ENCODE measurements at places on chromosomes 6 and 20. TPM values are rescaled to one million over a fixed set of nuclear protein-coding genes. Genes with fewer than 3 reads are reported as not detected.

GRCh38 chr6:139378882-139379341, 4.5 kb upstream of the CITED2 start:
- DNase-seq: no peak

The CLDN20 gene
- total RNA-seq: not detected

The ITPR3 gene
- 61.2 TPM for total RNA-seq

- no peak for DNase-seq
Measured at GRCh38 chr6:159181914-159182313, 12.7 kb downstream of the FNDC1 start.

The LY6G5C gene
- total RNA-seq: 0.75 TPM

The POU5F1 gene
- total RNA-seq: 3.9 TPM

The BRD2 gene
- total RNA-seq: 320 TPM

GRCh38 chr6:148599967-148600426, 146.8 kb upstream of the UST start:
- DNase-seq: no peak

GRCh38 chr20:53074811-53075314, 102.7 kb downstream of the TSHZ2 start:
- no peak for DNase-seq

GRCh38 chr20:49112596-49113274, 66.6 kb downstream of the CSE1L start:
- DNase-seq: no peak

DNA sequence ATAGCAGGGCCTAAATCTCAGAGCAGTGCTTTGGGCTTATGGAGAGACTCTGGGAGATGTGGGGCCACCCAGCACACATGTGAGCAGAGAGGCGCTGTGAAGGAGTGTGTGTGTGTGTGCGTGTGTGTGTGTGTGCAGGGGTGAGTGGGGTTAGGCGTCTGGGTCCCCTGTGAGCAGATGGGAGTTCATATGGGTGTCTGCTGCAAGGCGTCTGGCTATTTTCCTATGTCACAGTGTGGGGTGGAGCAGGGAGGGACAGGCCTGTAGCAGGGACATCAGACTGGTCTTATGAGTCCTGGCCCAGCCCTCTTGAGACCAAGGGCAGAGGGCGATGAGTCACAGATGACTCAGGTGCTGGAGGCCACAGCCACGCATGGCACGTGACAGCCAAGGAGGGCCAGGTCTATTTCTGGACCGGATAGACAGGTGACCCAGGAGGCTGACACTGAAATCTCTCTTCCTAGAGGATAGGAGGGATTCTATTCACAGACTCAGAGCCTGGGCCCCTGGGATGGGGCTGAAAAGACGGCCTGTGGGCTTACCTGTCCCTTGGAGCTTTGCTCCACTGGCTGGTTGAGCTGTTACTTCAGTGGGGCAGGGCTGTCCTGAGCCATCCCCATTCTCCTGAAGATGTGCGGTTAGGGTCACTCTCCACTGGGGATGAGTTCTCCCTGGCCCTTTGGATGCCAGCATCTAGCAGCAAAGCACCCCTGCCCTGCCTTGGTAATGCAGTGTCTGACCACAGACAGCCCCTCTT, 28.9 kb downstream of the VEGFA start:
- no peak for DNase-seq

DNA sequence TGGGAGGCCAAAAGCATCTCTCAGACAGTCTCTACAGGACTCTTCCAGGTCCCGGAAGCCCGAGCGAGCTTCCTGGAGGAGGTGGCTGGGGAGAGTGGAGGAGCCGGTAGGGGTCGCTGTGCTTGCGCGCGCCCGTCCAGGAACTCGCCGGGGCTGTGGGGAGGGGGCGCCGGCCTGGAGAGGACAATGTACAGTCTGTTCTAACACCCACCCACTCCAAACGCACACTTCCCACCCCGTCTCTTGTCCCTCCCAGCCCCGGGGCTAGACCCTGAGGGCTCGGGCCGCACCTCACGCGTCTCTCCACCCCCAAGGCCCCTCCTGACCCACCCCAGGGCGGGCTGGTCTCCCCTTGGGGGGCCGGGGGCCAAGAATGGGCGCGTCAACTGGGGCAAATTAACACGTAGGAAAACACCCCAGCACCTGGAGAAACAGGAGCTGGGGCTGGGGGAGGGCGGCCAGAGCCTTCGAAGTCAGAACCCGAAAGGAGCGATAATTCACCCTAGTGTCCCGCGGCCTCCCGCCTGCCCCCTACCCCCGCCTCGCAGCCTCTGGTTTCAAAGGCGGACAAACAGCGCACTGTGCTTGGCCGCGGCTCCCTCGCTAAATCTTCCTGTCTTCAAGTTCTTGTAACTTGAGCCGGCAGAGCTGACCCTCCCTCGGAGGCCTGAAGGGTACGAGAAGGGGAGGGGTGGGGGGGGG, 103.2 kb upstream of the FOXP4 start:
- no peak for DNase-seq

DNA sequence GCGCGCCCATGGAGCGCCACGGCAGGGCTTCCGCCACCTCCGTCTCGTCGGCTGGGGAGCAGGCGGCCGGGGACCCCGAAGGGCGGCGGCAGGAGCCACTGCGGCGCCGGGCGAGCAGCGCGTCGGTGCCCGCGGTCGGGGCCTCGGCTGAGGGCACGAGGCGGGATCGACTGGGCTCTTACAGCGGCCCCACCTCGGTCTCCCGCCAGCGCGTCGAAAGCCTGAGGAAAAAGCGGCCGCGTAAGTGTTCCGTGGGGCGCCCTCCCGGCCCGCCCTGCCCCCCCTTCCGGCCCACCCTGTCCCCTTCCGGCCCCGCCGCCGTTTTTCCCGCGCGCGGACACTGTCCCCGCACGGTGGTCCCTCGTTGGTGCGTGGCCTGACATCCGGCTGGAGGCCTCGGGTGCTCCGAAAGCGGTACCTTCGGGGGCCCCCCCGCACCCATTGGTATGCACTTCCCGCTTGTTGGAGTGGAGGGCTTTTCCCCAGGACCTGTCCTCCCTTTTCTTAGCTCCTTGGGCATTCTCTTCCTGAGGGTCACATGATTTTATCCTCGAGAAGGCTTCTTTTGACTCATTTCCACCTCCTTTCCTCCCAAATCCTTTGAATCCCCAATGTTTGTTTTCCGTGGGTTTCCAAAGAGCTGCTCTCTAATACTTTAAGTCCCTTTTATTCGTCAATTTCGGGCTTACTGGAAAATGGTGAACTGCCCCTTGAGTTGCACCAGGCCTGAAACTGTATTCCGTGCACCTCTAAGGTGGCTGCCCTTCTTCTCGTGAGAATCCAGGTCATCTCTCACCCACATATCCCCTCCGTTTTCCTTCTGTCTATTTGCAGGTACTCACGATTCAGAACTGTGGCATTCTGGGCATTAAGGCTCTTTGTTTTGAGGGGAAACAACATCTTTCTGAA, 556 bp downstream of the PANK2 start:
- DNase-seq: peak; percentile 16

DNA sequence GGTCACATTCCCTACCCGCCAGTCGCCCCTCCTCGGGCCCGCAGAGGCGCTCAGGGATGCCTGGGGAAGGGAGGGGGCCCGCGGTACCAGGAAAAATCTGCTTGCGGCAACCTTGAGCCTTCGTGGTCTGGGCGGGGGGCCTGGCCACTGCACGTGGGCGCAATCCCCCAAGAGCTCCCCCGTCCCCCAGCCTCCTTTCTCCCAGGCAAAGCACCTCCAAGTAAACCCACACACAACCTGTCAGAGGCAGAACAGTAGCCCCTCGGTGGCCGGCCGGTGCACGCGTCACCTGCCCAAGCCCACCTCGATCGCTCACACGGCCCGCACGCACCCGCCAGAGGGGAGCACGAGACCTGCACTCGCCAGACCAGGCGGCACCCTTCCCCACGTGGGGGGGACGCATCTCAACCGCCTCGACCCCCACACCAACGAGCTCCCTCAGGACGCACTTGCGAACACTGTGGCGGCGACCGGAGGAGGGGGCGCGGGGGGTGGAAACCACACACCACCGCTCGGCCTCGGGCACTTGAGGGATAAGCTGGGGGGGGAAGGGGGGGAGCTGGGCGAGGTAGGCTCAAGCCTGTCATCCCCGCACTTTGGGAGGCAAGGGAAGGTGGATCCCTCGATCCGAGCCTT, 1955.7 kb upstream of the DEFB115 start:
- DNase-seq: no peak

- DNase-seq: no peak
Measured at GRCh38 chr20:64211874-64212658, 43.5 kb upstream of the PCMTD2 start.

GRCh38 chr6:131132360-131132759, 2.9 kb upstream of the AKAP7 start:
- no peak for DNase-seq

DNA sequence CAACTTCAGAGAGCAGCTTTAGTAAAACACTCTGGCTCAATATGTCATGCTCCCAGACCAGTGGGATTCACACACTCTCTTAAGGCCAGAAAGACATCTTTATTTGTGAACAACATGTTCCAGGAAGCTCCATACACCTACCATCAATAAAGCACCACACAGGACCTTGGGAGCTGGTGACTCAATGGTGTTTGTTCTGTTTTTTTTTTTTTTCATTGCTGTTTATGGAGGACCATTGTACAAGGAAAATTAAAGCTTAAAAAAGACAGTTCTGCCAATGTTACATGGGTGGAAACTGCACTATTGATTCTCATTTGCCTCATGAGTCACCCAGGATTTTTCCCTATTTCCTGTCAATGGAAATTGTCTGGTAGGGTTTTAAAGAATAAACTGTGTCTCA, 36.3 kb upstream of the TENT5A start:
- DNase-seq: no peak

The FAXC gene
- total RNA-seq: not detected

The TP53TG5 gene
- total RNA-seq: not detected

- DNase-seq: no peak
Measured at GRCh38 chr6:144769142-144769541, 484.0 kb downstream of the UTRN start.

DNA sequence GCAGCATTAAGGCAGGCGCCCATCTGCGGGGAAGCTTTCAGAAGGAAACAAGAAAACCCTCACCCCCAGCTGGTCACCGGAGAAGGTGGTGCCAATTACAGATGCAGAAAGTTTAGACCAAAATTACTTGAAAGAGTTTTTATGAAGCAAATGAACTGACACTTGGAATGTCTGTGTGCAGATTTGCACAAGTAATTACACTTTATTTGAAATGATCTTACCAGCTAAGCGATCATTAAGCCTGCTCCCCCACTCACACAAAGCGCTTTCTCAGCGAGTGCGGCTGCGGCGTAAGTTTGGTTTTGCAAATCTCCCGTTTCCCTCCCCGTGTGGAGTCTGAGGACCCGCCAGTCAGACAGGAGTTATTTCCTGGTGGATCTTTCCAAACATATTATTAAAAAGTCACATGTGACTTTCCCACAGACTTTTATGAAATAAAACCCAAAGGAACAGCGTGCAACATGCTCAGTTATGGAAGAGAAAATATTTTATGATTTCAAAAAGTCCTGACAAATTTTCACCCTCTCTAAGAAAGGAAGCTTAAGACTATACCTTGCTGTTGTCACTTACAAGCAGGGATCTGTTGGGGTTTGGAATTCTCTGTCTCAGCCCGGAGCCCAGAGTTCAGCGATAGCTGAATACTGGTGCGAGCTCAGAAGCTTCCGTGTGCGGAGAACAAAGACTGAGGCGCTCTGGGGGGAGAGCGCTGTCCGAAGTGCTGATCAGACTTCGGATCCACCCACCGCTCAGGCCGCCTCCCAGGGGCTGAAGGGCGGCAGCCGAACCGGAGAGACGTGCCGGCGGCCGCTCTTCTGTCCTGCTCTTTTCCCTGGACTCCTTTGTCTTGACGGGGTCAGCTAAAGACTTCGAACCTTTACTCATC, 2.7 kb upstream of the MYT1 start:
- peak; percentile 11 for DNase-seq

- DNase-seq: no peak
Measured at GRCh38 chr6:149414009-149414408, 13.9 kb downstream of the SUMO4 start.

- no peak for DNase-seq
Measured at GRCh38 chr6:170111141-170111664, 179.7 kb downstream of the DLL1 start.

- no peak for DNase-seq
Measured at GRCh38 chr6:11246722-11247121, 14.3 kb upstream of the NEDD9 start.

GRCh38 chr20:15645816-15646215, 927.4 kb downstream of the KIF16B start:
- no peak for DNase-seq

DNA sequence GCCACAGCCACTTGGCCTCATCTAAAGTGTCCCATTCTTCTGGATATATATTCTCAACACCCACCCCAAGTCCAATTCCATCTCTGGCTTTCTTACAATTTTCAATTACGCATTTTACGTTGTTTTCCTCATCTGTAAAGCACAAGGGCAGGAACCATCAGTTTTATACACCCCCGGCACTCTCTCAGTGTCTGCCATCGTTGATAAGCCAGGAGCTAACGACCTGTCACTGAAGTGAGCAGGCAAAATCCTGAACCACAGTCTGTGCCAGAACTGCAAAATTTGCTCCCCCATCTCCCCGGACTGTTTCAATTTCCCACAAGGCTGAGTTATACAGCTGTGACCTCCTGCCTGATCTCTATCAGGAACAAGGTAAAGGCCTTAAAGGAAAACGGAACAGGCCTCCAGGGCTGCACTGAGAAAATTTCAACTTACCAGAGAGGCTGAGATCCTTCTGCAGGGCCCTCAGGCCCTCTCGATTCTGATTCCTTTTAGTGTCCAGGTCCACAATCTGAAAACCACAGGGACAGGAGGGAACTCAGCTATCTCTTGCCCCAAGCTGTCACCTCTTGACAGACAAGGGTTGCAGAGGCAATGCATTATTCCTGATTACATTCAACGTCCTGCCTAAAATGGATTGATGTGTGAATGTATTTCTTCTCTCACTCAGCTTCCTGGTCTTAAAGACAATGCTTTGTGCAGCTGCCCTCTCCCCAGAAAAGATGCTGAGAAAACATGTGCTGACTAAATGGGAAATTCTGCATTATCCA, 1.8 kb downstream of the PDRG1 start:
- no peak for DNase-seq

GRCh38 chr6:133707456-133707855, 181.5 kb upstream of the TCF21 start:
- no peak for DNase-seq

DNA sequence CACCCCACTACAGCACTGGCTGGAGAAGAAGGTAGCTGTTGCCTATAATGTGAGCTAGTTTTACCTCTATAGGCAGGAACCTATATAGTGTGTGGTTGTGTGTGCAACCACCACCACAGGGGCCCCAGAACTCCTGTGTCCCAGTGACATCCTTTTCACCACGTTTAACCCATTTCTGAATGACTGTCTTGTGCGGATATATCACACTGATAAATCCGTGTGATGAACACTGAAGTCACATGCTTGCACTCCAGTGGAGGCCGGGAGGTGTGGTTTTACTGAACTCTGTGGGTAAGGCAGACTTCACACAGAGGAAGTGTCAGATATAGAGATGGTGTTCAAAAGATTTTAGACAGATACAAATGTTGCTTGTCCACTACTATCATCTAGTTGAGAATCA, 32.5 kb downstream of the SDHAF4 start:
- DNase-seq: peak; percentile 5
